ENCODE measurements at places on chromosomes 12 and 14.

DNA sequence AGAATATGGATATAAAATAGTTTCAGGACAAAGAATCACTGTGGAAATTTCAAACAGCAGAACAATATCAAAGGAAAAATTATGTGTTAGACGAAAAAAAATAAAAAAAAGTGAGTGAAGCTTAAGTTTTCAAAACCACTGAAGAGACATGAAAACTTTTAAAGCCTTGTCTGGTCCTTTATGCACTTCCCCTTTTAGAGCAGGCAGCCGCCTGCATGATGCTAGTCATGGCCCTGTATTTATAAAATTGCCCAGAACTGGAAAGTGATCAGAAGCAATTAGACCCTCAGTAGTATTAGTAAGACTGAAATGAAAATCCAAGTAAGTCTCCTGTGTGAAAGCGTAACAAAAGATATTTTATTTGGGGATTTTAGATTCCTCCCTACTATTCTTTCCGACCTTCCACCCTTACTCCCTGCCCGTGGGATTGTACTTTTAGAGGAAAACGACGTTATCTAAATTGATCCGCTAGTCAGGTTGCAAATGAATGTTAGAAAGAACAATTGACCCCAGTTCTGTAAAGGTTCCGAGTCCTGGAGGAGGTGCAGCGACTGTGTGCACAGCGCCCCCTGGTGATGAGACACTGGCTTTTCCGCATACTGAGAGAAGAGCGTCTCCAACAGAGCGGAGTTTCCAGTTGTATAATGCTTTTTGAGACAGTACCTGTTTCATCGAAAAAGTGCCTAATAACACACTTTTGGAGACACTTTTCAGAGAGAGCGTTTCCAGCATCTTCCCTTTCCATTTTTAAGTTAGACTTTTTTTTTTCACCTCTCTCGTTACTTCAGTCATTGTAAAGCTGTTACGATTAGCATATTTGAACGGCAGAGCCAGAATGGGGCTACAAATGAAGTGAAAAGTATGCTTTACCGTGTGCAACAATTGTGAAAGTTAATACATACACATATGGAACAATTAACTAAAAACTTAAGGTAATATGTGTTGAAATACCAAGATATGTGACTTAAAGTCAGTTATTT lies 12.4 kb downstream of the MGST1 start:
- no peak for DNase-seq

- DNase-seq = no peak
Measured at GRCh38 chr14:31172084-31172483, 35.5 kb downstream of the HECTD1 start.

GRCh38 chr12:8904665-8905064 lies 9.6 kb upstream of the PHC1 start:
- no peak for DNase-seq

DNA sequence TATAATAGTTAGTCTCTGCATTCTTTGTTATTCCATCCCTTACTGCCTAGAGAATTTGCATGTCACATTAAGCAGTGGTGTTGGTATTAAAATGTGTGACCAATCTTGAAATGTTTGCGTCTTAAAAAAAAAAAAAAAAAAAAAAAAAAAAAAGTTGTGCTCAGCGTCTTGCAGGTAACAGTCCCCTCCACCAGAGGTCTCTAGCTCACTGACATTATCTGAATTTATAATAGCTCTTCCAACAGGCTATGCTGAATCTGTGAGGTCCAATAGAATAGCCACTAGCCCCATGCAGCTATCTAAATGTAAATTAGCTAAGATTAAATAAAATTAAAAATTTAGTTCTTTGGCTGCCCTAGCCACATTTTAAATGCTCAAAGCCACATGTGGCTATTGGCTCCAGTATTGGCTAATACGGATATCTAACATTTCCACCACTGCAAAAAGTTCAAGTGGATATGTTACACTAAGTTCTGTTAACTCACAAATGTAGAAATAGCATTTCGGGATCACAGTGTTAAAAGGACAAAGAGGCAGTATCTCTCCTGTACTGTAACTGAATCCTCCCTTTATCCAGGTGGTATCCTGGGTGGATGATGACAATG lies 28.7 kb downstream of the NKX2-8 start:
- peak; percentile 5 for DNase-seq

DNA sequence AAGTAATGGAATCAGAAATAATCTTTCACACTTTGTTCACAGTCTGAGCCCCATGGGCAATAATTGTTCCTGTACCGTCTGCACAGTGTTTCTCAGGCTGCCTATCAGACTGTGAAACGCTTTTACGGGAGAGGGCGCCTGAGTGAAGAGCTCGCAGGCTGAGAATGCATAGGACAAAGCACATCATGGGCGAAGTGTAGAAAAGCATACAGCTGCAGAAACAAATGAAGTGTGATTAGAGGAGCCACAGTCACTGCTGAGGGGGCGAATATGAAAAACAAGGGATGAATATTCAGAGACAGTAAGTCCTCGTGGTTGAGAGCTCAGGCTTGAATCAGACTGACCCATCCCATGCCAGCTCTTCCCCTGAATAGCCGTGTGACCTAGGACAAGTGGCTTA lies 438.4 kb upstream of the DCN start:
- no peak for DNase-seq

DNA sequence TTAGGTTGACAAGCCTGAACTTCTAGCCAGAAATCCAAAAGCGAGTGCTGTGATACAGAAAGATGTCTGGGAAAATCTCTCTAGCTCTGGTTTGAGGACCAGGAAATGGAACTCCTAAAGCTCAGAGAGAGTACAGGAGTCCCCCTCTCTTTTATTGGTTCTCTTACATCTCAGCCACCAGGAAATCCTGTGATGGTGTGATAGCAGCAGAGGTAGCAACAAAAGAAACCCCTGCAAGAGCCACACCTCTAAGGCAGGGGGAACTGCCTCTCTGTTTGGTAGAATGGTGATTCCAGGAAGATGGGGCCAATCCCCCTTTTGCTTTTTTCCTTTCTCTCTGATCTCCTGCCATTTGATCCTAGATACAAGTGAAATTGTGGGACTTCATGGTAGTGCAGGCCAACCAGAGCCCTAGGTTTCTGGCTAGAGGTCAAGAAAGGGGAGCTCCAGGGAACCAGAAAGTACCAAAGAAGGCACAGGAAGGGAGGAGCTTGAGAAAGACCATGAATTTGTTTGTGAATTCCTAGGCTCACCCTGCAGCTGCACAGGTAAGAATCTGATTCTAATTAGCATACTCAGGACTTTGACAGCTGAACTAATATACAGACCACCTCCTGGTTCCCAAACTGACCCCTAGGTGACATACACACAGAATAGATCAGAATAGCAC lies 88.5 kb downstream of the PAPLN start:
- peak; percentile 31 for DNase-seq

GRCh38 chr14:93963692-93964091 lies 12.7 kb downstream of the ASB2 start:
- DNase-seq = no peak

DNA sequence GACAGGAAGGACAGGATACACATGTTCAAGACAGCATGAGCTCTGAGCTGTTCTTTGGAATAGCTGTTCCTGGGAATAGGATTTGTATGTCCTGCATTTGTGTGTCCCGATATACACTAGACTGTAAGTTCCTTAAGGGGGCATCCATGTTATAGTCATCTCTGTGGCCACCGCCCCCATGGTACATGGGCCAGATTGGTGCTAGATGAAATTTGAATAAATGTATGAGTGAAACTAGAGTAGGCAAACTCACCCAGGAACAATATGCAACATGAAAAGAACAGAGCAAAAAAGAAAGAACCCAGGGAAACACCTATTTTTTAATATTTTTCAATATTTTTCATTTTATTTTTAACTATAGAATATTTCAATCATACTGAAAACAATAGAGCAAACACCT lies 25.1 kb upstream of the KRT77 start:
- no peak for DNase-seq

DNA sequence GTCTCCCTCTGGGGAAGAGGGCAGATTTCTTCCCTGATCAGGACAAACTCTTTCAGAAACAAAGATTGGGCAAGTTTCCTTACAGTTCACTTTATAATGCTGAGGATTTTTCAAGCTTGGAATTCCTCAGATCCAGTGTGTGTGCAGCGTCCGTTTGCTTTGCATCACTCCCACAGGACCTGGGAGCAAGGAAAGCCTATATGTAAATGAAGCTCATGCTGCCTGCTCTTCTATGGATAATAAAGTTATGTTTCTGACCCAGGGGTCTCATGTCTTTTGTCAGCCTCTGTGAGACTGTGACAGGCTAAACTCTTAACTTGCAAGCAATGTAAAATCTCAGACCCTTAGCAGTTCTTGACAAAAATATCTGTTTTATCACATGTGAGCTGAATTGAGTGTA lies 41.6 kb downstream of the TRHDE start:
- no peak for DNase-seq

DNA sequence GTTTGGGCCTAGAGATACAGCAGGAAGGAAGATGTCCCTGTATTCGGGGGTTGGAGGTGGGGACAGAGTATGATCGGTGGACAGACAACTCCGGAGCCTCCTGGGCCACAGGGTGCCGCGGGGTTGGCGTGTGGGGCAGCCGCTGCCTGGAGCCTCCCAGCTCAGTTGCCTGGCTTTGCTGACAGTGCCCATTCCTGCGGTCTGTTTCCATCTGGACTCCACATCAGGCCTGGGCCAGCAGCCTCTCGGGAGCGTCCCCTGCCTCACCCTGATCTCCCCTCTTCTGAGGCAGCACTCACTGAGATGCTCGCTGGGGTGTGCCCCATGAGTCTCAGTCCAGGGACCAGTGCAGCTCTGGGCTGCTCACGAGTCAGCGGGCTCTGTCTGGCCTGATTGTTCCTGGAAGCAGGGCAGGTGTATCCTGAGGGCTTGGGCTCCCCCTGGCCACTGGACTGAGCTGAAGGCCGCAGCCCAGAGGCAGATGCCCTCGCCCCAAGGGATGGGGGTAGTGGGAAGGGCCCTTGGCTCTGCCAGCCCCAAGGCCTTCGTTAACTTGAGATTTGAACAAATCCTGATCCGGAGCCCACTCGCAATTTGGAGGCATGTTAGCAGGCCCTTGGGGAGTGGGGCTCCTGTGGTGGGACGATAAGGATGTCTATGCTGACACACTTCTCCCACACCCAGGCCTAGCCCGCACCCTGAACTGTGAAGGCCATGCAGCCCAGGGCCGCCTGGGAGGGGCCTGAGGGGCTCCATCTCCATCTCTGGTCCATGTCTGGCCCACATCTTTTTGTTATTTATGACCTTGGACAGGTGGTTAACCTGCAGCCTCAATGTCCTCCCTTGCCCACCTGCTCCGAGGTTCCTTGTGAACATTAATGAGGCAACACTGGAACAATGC lies 7.5 kb downstream of the HIP1R start:
- DNase-seq = no peak

DNA sequence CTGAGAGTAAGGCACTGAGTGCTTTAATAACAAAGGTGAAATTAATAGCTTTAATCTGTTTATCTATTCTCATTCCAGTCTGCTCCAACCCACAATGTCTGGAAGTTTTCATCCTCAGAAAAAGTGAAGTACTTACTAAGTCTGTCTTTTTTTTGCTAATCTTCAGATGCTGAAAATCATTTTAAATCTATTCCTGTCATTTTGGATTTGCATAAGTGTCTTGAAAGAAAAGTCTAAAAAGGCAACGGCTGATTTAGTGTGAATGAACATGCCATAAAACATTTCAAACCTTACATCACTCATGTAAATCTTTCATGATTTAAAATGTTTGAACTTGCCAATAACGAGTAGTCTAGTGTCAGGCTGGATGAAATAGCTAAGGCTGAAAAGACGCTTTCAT lies 685.6 kb downstream of the RPS29 start:
- no peak for DNase-seq

DNA sequence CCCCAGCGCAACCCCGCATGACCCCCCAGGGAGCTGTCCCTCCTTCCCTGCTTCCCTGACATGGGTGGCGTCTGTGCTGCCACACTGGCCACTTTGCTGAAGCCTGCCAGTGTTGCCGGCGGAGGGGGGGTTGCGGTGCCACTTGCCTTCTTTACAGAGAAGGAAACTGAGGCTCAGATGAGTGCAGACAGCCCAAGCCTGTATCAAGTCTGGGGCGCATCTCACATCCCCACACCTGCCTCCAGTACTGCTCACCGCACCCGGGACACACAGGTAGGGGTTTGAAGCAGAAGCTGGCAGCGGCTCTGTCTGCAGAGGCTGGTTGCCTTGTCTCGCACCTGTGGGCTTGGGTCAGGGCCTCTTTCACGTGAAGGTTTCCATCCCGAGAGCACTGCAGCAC lies 104.7 kb upstream of the RTL1 start:
- DNase-seq = no peak

- no peak for DNase-seq
Measured at GRCh38 chr12:98090731-98091130, 424.7 kb upstream of the TMPO start.

DNA sequence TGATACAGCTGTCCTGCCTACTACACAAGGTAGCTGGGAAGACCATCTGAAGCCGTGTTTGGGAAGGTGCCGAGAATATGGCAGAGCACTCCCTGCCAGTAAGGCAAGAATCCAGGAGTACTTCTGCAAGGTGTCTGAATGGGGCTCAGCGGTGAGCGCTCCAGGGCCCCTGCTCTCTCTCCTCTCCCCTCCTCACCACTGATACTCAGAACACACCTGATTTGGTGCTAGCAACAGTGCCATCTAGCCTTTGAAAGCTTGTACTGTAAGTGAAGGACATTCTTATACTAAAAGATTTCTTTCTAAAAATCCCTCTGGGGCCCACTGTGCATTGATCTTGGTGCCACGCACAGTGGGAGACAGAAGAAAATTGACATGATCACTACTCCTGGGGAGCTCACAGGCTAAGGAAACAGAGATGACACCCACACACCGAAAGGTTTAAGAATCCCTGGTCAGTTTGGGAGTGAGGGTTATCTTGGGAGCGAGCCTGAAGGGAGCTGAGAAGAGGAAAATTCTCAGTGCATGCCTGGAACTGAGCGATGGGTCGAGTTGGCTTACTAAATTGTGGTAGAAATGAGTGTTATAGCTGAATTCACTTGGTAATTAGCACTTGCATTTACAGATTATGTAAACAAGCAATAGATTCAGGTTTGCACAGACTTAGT lies 216.9 kb downstream of the NTF3 start:
- no peak for DNase-seq

GRCh38 chr14:63781686-63782085 lies 53.8 kb upstream of the SGPP1 start:
- no peak for DNase-seq

DNA sequence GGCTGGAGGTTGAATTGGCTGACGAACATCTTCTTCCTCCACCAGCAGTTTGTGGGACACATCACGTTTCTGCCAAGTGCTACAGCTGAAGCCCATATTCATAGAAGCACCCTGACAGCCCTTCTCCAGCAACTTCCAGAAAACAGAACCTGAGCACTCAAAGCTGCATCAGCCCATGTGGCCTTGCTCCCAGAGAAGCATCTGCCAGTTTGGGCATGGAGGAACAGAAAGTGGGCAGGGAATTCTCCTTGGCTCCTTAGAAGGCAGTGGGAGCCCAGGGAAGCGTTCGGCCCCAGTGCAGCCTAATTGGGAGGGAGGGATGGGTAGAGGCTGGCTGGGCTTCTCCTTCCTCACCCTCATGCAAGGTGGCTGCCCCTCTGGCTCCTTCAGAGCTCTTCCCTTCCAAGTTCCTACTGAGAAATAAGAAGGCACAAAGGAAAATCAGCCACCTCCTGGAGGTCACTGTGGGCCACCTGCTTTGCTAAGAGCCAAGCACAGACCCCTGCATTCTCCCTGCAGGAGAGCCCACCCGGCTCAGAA lies 4.1 kb upstream of the NGB start:
- no peak for DNase-seq

All from CD4-positive, alpha-beta T cell treated with Interleukin-21 for 1 hour (primary cell).